Activated naive CD4-positive, alpha-beta T cell (primary cell): ENCODE measurements at places on chromosomes 6 and 20.

DNA sequence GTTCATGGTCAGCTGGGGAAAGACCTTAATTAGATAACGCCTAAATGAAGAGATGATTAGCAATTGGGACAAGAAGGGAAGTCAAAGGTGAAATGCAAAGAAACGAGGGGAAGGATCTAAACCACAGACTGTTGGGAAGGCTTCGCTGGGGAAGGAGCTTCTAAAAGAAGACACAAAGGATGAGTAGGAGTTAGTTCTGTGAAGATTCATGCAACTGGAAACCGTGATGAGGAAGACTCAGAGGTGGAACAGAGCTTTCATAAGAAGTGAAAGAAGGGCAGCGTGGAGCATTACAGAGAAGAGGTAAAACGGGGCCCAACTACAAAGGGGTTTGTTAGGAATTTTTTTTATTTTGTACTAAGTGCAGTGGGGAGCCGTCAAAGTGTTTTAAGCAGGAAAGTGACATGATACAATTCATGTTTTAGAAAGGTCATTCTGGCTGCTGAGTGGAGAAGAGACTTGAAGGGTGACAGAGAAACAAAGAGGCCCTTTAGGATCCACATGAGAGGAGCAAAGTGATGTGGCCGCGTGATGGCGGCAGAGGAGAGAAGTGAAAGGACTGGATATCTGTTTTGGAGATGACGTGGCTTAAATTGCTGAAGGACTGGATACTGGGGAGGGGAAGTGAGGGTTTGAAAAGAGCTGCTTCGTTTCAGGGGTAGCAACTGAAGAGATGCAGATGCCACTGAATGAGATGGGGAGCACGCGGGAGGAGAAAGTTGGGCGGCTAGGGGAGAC, 33.6 kb downstream of the TTI1 start:
- no peak for DNase-seq

GRCh38 chr6:55250400-55250799, 76.1 kb downstream of the HCRTR2 start:
- no peak for DNase-seq

DNA sequence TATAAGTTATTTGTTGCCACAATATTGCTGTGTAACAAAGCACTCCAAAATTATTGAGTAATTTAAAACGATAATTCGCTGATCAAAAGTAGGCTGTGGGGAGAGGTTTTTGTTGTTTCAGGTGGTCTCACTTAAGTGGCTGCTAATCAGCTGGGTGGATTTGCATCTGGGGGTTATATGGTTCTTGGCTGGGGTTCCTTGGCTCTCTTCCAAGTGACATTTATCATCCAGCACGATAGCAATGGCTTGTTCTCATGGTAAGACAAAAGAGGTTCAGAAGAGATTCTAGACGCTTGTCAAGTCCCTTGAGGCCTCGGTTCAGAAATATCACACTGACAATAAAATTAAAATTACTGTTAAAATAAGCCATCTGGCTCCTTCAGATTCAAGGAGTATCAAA, 1648.8 kb downstream of the GRIK2 start:
- no peak for DNase-seq

- DNase-seq: no peak
Observed at GRCh38 chr6:62516291-62517141, 230.5 kb upstream of the KHDRBS2 start.

- DNase-seq: no peak
Observed at GRCh38 chr6:159766906-159767305, 5.1 kb downstream of the ACAT2 start.

DNA sequence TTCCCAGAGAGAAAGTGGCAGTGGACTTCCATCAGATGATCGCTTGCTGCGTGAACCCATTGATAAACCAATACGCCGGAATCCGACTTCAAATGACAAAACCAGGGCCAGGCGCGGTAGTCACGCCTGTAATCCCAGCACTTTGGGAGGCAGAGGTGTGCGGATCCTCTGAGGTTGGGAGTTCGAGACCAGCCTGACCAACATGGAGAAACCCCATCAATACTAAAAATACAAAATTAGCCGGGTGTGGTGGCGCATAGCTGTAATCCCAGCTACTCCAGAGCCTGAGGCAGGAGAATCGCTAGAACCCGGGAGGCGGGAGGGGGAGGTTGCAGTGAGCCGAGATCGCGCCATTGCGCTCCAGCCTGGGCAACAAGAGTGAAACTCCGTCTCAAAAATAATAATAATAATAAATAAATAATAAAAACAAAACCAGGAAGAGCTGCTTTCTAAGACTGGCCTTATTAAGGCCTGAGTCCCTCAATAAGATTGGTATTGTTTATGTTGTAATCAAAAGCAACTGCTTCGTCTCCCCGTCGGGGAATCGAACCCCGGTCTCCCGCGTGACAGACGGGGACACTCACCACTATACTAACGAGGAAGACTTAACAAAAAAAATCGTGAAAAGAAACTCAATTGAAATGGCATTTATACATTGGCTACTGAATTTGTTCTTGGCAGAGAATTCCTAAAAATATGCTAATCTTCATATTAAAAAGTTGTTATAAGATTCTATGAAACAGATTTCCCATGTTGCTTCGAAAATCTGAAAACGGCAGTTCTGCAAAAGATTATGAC, 110.2 kb upstream of the ZNF184 start:
- DNase-seq: no peak

DNA sequence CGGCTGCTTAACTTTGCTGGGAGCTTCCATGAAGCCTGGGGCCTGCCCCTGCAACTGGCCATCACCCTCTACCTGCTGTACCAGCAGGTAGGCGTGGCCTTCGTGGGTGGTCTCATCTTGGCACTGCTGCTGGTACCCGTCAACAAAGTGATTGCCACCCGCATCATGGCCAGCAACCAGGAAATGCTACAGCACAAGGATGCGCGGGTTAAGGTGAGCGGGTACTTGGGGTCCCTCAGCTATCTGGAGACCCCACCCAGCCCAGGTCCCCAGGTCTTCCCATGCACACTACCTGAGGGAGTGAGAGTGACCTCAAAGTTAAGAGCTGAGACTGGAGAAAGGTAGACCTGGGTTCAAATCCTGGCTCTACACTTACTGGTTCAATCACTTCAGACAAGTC, 5.8 kb downstream of the ABCC10 start:
- no peak for DNase-seq

- no peak for DNase-seq
Observed at GRCh38 chr6:32151863-32152768, at the start of gene PRRT1. Gene PRRT1, minus strand, starts transcription at chr6:32151939. Its CDS starts 112 bp downstream, at chr6:32151827.

DNA sequence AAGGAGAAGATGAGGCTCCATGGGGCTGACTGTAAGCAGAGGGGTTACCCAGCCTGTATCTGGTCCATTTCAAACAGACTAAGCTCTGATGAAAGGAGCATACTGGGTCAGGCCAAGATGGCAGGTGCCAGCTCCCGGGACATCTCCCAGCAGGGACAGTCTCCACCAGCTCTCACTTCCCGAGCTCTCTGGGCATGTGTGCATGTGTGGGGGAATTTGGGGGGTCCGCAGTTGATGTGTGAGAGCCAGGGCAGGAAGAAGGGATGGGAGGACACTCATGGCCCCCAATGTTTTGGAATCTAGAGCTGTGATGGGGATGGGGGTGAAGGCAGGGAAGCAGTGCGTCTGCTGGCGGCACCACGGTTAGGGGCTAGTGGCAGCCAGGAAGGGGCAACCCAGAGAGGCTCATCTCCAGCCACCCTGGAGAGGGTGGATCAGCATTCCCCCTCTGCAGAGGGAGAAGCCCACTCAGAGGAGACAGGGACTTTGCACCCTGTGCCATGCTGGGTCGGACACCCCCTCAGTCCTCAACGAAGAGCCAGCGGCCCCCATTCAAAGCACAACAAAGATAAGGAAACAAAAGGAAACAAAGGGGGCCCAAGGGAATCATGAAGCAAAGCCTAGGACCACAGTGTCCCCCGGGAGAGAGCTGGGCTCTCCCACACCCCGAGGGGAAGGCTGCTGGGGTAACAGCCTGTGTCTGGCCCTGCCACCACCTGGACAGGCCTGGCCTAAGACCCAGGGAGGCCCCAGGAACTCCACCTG, 52.4 kb downstream of the DSTN start:
- no peak for DNase-seq

GRCh38 chr20:43925215-43925614, 10.6 kb downstream of the TOX2 start:
- no peak for DNase-seq

DNA sequence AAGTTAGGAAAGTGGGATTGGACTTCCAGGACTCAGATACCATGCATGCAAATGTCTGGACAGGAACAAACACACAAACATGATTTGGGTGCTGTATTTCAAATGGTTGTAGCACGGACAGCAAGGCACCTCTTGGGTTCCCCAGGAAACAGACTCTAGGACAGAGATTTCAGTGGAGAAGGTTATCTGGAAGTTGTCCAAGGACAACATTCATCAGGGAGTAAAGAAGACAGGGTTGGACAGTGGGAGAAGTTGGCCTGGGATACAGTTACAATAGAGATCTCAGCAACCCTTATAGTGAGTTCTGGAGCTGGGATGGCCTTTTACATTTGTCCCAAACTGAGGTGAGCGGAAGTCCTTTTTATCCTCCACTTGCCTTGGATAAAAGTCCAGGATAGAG, 19.8 kb upstream of the TINAG start:
- no peak for DNase-seq

- DNase-seq: no peak
Observed at GRCh38 chr6:129501740-129502660, 208.0 kb downstream of the ARHGAP18 start.

DNA sequence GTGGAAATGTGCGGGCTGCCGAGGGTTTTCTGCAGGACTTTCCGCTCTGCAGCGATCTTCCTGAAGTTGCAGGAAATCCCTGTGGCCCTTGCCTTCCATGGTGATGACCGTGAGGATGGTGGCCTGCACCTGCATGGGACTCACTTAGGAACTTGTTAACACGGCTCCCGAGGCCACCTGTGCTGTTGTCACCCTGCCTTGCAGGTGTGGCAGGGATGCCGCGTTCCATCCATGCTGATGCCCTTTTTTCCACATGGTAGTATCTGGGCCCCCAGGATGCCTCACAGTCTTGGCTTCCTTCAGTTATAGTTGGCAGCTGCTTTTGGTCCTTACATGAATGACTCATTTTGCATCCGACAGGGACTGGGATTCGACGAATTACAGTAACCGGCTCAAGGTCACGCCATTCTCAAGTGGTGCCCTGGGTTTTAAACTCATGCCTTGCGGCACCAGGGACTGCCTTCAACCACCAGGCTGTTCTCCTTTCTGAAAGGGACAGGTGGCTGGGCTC, 37.2 kb downstream of the SYNJ2 start:
- no peak for DNase-seq

DNA sequence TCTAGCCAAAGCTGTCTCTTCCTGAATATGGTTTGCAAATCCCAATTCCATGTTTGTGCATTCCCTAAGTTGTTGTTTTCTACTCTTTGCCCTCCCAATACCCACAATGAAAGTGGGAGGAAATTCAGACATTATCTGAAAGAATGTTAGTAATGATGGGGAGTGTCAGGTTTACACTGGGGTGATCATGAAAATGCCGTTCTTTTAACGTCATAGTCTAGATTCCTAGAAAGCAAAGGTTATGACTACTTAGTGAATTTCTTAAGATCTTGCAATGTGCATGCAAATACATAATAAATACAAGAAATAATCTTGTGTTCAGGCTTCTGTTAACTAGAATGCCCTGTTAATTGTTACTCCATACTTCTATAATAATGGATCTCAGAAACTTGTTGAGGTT, 101.0 kb downstream of the LCA5 start:
- no peak for DNase-seq

DNA sequence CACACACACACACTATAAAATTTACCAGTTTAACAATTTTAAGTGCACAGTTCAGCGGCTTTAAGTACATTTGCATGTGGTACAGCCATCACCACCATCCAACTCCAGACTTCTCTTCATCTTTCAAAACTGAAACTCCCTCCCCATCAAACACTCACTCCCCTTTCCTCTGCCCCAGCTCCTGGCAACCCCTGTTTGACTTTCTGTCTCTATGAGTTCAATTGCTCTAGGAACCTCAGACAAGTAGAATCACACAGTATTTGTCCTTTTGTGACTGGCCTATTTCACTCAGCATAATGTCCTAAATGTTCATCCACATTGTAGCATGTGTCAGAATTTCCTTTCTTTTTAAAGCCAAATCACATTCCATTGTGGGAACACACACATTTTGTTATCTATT, 302.8 kb upstream of the FOXQ1 start:
- DNase-seq: no peak

DNA sequence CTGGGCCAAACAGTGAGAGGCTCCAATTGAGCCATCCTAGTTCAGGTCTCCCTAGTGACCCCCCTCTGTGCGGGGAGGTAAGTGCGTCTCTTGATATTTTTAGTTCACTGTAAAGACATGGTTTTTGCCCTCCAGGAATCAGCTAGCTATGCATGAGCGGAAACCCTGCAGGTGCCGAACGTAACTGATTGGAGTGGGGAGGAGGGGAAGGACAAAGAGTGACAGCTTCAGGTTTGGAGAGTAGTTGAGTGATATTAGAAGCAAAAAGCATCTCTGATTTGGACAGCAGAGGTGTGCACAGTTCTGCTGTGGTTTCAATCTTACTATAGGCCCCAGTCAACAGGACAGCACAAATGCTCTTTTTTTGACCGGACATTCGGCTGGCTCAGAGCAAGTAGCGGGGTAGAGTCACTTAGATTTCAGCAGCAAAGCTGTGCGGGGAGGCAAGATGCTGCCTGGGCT, 31.8 kb downstream of the TBC1D7 start:
- no peak for DNase-seq

- no peak for DNase-seq
Observed at GRCh38 chr6:53864781-53865180, 70.0 kb downstream of the LRRC1 start.

- no peak for DNase-seq
Observed at GRCh38 chr6:164099269-164099865, 684.8 kb downstream of the QKI start.

- DNase-seq: no peak
Observed at GRCh38 chr6:147560670-147561069, 52.2 kb downstream of the SAMD5 start.

DNA sequence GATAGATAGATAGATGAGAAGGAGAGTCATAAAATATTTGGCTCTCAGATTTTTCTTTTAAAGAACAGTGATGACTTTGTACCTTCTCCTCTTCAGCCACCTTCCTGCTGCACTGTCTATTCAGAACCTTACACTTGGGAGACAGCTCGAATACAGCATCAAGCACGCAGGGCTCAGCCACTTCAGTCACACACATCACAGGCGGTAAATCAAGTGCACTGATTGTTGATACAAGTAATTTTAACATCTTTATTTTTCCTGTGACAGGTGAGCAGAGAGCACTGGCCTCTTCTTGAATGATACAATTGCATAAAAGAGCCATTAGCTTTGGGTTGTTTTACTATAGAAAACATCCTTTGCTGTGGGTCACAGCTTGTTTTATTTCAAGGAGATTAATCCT, 1118.5 kb upstream of the EYS start:
- no peak for DNase-seq

DNA sequence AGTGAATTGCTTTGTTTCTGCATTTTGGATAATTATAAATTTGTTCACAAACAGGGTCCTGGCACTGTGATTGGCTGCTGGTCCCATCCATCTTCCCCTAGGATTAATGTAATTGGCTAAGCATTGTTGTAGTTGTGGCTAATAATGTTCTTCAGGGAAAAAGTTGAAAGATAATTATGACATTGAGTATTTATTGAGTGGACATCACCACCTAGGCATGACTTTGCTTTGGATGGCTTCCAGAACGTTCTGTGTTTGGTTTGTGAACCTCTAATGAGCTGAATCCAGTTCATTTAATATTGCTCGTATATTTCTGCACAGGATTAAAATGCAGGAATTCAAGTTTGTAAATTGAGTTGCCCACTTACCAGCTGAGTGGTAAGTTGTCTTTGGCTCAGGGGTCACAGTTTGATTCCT, 55.1 kb downstream of the ARID1B start:
- DNase-seq: no peak
